ENCODE measurements at places on chromosomes 1 and 21.
A peak's percentile ranks its signal among the peaks of the same experiment; 100 is the strongest.

DNA sequence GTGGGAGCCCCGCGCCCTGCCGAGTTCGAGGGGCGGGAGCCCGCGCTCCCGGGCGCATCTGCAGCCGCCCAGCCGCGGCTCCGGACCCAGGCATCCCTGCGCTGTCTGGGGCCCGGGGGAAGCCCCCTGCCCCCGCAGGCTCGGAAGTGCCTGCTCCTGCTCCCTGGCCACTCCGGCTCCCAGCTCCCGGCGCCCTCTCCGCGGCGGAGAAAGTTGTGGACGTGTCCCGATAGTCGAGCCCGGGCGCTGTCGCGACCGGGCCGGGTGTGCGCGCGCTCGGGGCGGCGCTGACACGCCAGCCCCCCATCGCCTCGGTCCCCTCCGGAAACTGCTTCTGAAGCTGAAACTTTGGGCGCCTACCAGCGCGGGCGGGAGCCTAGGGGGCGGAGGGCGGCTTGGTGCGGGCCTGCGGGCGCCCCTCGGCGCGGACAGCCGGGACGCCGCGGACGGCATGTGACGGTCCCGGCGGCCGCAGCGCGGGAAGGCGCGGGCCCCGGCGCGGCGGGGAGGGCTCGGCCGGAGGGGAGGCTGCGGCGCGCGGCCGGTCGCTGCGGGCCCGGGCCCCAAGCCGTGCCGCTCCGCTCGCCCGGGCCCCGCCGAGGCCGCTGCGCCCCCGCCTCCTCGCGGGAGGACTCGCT lies 515 bp downstream of the MAN1C1 start:
- DNase-seq = no peak

DNA sequence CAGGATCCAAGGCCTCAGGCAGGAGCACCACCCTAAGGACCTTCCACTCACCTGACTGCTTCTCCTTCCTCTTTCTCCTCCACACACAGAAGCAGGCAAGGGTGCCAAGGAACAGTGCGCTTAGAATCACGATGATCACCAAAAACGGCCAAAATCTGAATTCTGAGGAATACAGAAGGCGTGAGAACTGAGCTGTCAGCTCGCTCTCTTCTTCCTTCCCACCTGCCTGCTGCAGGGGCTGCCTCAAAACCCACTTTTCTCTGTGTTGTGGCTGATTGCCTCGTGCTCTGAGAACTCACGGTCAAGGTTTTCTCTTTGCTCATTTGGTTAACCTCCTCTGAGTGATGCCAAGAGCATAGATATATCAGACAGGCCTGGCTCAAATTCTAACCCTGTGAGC lies 23.8 kb downstream of the CD244 start:
- DNase-seq = no peak

DNA sequence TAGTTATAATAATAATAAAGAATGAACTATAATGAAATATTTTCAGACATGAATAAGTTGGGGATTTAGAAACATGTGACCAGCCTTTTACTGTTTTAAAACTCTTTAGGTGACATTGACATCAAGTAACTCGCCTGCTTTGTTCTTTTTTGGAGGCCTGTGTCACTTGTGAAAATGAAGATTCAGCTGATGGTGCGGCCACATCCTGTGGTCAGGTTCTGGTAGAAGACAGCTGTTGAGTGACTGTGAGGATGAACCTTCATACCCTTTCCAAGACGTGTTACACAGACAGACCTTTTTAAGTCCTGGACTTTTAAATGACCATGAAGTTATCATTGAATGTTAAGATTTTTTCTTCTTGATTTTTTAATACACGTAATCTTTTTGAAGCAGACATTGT lies 10.3 kb downstream of the UTS2 start:
- peak; percentile 6 for DNase-seq

DNA sequence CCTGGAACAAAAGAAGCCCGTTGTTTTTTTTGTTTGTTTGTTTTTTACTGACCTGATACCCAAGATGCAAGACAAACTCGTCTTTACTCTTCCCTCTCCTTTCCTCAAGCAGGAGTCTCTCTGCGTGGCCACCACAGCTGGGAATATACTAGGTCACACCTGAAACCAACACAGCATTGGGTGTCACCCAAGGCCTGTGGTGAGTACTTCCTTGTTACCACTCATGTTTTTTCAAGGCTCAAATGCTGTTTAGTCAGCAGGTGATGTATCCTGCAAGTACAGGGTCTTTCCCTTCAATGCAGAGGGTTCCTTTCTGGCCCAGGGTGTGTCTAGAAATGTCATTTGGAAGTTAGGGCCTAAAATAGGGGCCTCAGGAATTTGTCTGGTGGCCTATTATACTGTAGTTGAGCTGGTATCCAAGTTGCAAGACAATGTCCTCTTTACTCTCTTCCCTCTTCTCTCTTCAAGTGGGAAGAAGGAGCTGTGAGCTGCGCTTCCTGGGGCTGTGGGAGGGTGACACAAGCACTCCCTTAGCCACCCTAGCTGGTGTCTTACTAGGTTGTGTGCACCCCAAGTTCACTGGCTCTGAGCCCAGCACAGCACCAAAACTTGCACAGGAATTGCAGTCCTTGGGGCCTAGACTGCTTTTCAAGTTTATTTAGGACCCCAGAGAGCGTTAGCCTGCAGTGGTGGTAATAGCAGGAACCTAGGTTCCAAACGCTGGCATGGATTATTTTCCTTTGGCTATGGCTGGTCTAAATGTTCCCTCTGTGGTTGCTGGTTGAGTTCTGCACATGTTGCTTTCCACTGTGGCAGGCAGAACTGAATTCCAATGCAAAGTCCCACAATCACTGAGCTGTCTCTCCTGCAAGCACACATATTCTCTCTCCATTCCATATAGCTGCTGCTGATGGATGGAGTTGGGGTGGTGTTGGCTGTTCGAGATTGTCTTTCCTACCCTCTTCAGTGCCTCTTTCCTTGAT lies 91.4 kb upstream of the LYPLAL1 start:
- no peak for DNase-seq

DNA sequence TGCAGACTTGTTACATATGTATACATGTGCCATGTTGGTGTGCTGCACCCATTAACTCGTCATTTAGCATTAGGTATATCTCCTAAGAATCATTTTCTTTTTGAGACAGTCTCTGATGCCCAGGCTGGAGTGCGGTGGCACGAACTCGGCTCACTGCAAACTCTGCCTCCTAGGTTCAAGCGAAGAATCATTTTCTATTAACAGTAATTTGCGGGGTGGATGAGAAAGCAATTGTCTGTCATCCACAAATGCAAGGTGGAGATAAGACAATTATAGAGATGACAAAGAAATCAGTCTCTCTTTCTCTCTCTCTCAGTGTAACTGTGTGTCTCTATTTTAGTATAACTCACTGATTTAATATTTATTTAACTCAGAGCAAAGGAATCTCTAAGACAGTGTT lies 131.0 kb upstream of the KIAA1614 start:
- no peak for DNase-seq

DNA sequence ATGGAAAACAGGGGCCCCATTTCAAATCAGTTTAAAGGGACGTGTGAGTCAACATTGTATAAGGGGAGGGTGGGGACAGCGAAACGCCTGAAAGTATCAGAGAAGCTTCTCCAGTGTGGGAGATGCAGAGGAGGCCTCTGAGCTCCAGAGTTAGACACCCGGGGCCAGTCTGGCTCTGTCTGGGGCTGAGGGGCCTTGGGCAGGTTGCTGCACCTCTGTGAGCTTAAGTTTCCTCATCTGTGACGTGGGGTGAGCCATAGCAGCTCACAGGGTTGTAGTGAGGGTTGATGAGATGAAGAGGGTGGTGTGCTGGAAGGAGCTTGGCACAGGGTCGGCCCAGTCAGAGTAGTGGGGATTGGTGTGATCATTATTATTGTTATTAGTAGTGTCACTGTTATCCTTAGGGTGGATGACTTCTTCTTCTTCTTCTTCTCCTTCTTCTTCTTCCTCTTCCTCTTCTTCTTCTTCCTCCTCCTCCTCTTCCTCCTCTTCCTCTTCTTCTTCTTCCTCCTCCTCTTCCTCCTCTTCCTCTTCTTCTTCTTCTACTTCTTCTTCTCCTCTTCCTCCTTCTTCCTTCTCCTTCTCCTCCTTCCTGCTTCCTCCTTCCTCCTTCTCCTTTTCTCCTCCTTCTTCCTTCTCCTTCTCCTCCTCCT lies 282.0 kb downstream of the PTPRU start:
- no peak for DNase-seq

- DNase-seq = peak; percentile 38
Measured at GRCh38 chr1:214332946-214333798, 52.2 kb downstream of the SMYD2 start.

GRCh38 chr21:24870633-24871032 lies 736.6 kb downstream of the MRPL39 start:
- DNase-seq = no peak

DNA sequence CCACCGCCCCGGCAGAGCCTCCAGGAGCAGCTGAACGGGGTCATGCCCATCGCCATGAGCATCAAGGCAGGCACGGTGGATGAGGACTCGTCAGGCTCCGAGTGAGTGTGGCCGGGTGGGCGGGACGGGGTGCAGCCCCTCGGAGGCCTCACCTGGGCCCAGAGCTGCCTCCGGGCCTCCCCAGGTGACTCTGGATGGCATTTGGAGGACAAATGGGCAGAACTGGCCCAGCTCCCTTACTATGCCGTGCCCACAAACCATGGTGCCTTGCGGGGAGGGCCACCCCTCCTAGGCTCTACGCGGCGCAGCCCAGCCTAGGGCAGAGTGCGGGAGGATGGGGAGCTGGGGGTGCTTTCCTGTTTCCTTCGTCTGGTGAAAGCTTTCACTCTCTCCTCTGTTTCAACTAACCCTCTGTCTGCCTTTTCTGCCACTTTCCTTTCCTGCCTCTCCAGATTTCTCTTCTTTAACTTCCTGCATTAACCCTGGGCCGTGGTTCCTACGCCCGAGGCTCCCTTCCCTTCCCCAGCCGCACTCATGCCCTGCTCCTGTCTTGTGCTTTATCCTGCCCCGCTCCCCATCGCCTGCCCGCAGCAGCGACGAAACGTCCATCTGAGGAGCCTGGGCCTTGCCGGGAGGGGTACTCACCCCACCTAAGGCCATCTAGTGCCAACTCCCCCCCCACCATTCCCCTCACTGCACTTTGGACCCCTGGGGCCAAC lies 9.2 kb downstream of the PSRC1 start:
- DNase-seq = no peak

DNA sequence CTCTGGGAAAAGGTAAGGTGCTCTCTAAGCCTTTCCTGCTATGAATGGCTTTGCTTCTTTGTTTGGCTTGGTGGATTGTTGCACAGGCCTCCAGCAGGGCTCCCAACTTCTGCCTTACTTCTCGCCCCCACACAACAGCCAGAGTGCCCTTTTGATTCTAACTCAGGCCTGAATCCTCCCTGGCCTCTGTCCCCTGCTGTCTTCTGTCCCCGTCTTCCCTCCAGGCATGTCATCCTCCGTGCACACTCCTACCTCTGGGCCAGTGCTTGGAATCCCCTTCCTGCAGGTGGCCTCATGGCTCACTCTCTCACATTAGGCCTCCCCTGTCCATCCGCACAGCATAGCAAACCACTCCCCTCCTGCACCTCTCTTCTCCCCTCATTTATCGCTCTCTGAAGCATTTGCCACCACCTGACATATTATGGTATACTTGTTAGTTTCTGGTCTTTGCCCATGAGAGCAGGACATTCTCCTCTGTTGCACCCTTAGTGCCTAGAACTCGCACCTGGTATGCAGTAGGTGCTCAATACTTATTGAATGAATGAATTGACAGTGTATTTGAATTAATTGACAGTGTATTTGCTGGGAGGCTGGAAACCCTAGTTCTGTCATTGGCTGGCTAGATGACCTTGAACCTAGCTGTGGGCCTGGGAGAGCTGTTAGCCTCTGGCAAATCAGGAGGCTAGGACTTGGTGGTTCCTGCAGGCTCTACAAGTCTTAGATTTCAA lies 2.9 kb downstream of the ZDHHC18 start:
- no peak for DNase-seq

DNA sequence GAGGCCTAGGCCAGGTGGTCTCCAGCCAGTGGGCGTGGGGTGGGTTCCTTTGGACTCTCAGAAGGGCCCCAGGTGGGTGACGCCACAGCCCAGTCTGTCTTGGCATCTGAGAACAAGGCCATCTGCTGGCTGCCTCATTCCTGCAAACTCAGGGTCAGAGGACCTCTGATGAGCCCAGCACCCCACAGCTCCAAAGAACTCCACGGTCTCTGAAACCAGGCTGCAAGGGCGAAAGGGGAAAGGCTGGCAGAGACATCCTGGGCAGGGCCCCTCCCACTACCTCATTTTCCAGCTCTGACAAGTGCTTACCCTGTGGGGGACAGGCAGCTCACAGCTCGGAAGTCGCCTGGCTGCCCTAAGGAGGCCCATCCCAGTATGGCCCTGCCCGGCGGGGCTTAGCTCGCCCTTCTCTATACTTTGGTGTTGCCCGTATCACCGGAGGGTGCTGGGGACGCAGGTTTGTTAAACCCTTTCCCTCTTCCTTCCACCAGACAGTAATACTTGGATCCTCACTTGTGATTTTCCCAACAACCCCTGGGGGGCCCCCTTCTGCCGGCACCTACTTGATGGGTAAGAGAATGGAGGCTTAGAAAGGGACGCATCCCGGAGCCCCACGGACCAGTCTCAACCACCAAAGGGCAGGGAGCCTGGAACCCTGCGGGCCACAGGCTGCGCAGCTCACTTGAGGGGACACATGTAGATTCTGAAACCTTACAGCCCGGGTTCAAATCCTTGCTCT lies 10.9 kb upstream of the EDN2 start:
- no peak for DNase-seq

GRCh38 chr1:172499636-172500141 lies 33.3 kb upstream of the SUCO start:
- DNase-seq = no peak

- no peak for DNase-seq
Measured at GRCh38 chr1:33930346-33931110, 66.6 kb downstream of the HMGB4 start.

DNA sequence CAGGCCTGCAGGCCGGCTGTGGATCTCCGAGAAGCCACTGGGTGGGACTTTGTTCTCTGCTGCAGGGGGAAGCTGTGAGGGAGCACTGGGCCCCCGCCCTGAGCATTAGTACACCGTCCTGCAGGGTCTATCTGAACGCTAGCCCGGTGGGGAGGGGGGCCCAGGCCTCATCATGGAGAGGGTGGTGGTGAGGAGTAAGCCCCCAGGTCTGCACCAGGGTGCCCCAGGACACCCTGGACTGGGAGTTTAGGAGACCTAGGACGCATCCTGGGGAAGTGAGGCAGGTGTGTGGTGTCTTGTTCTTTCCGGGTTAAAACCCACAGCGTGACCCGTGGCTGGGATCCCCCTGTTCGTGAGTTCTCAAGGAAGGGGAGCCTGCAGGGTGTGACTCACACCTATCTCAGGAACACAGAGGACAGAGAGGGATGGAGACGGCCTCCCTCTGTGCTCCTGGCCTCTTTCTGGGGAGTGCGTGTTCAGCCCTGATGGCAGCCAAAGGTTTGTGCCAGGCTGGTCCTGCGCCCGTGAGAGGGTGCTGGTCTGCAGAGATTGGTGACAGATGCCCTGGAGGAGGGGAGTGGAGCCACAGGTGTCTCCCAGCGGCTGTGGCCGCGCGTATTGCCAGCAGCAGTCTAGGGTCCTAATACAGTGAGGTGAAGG lies 44.8 kb downstream of the AGPAT3 start:
- no peak for DNase-seq

DNA sequence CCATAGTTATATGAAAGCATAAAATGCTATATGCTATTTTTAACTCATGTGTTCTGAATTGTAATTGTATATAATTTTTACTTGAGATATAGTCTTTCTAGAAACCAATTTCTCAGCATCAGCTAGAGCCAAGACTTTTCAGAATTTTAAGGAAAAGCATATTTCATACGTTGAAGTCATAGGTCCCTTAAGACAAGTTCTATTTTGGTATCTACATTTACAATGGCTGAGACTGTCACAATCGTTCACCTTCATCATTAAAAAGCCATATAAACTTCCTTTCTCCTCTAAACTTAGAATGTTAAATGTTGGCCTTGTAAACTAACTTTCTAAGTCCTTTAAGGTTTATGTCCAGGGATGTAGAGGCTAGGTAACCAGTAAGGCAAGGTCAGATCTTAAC lies 104.1 kb downstream of the LRRC40 start:
- DNase-seq = no peak
